ENCODE measurements at places on chromosomes 7 and 10.

- no peak for DNase-seq
Measured at GRCh38 chr10:119090968-119091367, 10.4 kb upstream of the EIF3A start.

- DNase-seq: no peak
Measured at GRCh38 chr7:81367326-81367931, 402.4 kb downstream of the HGF start.

DNA sequence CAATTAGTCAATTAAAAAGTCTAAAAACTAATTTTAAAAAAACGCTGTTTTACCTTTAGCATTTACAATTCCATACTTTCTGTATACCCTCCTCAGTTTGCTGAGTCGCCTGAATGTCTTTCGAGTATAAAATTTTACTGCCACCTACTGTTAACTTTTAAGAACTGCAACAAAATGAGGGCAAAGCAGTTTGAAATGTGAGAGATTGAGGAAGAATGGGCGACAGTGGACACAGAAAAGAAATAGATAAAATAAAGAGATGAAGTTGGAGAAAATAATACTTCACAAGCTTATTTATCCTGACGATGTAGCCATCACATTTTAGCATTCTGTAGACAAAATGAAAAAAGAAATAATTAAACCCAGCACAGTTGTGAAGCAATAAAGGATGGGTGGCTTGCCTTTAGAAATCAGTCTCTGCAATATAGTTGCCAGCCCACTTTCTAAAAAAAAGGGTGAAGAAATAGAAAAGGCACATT lies 110.8 kb upstream of the PTN start:
- peak; percentile 10 for DNase-seq

DNA sequence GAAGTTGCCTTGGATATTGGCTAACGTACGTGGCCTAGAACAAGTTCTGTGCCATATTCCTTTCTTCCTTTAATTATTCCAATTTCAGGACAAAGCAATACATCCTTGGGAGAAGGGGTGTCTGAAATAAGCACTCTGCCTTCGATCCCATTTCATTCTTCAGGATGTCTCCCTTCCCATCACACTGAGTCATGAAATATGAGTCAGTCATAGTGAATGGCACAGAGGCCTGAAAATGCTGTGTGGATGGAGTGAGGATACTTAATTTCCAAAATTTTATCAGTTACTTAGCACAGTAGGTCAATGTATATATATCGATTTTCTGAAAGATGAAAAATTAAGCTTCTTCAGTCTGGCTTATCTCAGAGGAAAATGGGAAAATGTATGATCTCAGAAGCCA lies 19.5 kb downstream of the EVX1 start:
- DNase-seq: no peak

GRCh38 chr7:155292680-155293226 lies 4.9 kb upstream of the INSIG1 start:
- no peak for DNase-seq

- no peak for DNase-seq
Measured at GRCh38 chr7:17320102-17320497, 21.6 kb downstream of the AHR start.

GRCh38 chr10:51879238-51879637 lies 179.8 kb upstream of the CSTF2T start:
- no peak for DNase-seq

- no peak for DNase-seq
Measured at GRCh38 chr7:140719721-140720120, 23.2 kb downstream of the NDUFB2 start.

DNA sequence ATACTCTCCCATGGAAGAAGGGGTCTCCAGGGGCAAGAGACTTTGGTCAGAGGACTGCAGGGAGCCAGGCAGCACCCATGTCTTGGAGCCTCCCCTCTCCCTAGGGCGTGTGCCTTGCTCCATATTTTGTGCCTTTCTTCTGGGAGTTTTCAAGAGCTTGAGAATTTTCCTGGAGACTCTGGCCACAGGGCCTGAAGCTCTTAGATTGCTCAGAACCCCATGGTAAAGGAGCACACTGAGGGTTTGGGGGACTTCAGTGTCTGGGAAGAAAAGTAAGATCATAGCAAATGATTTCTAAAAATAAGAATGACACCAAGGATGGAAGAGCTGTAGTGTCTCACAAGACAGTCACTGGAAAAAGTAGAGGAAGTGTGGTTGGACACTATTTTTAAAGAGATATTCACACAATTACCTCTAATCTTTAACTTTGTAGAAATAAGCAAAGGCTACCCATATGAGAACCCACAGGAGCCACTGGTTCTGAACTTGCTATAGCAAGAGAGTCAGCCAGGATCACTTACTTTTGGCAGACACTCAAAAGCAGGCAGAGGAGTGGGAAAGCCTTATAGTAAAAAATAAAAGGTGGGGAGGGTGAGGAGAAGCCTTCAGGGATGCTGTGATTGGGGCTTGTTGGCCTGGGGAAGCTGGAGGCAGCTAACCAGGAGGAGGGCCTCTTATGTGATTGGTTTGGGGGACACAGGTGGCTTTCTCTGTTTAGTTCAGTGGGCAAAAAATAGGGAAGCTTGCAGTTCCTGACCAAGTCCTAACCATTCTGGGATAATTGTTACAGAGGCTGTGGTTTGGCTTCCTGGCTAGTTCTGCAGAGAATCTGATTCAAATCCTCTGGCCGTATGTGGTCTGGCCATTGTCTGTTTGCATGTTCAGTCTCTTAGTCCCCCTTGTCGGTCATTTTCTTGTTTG lies 5.1 kb upstream of the CSGALNACT2 start:
- no peak for DNase-seq

DNA sequence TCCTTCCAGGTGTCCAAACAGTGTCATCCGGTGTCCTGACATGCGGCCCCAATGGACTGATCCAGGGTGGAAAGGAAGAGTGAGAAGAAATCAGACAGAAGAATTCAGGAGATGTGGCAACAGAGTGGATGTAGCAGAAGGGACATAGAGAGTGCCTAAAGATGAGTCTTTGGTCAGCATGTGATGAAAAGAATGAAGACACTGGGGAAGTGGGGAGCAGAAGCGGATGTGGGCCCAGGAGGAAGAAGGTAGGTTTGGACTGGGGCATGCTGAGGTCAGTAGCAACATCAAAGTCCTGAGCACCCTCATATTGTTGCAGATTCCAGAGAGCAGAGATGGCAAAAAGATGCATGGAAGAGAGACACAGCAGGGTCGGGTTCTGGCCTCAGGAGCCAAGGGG lies 71.8 kb upstream of the STEAP1B start:
- DNase-seq: no peak

- no peak for DNase-seq
Measured at GRCh38 chr7:66054063-66054462, 21.6 kb upstream of the ASL start.
